ENCODE measurements at places on chromosomes 2 and 18.

GRCh38 chr2:173982918-173983317, 17.7 kb upstream of the SP3 start:
- no peak for DNase-seq

GRCh38 chr2:233375490-233376314, 21.4 kb downstream of the DGKD start:
- no peak for DNase-seq

- no peak for DNase-seq
Observed at GRCh38 chr18:58015065-58015780, 28.8 kb upstream of the NEDD4L start.

GRCh38 chr2:149160701-149161217, 122.3 kb downstream of the LYPD6B start:
- DNase-seq = no peak

DNA sequence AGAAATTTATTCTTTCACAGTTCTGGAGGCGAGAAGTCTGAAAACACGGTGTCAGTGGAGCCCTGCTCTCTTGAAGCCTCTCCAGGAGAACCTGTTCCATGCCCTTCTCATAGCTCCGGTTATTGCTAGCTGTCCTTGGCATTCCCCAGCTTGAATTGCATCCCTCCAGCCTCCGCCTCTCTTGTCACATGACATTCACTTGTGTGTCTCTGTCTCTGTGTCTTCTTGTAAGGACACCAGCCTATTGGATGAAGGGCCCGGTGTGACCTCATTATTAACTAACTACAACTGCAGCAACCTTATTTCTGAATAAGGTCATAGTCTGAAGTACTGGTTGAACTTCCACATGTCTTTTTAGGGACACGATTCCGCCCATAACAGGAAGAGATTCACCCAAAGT, 4.5 kb upstream of the PRSS56 start:
- no peak for DNase-seq

GRCh38 chr2:72983500-72984161, 66.3 kb downstream of the EMX1 start:
- no peak for DNase-seq

DNA sequence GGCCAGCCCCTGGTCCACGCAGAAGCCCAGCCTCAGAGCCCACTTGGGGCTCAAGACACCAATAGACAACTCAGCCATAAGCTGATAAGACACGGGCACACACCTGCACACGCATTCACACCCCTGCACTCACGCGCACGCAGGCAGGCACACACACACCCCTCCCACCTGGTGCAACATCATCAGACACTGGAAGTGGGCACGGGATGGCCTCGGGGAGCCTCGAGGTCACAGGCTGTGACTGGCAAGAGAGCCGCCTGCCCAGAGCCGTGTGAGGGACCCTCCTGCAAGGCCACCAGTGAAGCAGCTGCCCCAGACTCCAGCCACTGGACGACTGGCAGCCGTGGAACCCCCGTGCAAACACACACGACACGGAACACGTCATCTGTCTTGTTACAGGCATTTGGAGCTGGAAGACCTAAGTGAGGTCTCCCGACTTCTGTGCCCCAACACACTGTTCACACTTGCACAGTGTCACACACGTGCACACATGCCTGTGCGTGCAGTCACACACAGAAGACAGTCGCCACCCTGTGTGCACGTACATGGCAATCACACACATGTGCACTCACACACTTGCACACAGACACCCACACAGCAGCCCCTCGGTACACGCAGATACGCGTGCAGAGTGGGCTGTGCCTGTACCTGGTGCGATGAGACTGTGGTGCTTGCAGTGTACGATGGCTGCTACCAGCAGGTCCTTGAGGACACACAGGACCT, 959 bp downstream of the MAB21L4 start:
- no peak for DNase-seq

DNA sequence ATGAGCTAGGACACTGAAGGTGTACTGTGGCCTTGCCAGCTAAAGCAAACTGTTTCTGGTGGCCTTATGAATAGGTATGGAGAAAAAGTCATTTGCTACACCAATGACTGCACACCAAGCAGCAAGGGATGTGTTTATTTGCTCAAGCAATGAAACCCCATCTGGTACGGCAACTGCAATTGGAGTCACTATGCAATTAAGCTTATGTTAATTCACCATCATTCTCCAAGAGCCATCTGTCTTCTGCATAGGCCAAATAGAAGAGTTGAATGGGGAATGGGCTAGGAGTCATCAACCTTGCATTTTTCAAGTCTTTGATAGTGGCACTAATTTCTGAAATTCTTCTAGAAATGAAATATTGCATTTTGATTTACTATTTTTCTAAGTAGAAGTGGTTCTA, 372.0 kb downstream of the KCNJ3 start:
- no peak for DNase-seq

GRCh38 chr2:48200620-48201293, 294.5 kb upstream of the FBXO11 start:
- no peak for DNase-seq

DNA sequence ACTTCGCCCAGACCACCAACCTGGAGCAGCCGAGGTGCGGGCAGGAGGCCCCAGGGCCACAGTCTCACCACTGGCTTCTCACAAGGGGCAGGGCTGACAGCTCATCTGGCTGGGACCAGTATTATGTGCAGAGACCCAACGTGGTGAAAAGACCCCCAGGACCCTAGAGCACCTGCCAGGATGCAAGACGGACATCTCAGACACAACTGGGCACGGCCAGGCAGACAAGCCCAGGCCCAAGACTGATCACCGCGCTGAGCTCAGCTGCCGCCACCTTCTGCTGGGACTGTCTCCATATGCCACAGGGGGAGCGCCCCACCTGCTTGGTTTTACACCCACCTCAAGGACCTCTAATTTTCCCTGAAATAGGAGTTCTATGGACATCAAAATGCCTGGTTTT, 23.2 kb downstream of the HDAC4 start:
- no peak for DNase-seq

DNA sequence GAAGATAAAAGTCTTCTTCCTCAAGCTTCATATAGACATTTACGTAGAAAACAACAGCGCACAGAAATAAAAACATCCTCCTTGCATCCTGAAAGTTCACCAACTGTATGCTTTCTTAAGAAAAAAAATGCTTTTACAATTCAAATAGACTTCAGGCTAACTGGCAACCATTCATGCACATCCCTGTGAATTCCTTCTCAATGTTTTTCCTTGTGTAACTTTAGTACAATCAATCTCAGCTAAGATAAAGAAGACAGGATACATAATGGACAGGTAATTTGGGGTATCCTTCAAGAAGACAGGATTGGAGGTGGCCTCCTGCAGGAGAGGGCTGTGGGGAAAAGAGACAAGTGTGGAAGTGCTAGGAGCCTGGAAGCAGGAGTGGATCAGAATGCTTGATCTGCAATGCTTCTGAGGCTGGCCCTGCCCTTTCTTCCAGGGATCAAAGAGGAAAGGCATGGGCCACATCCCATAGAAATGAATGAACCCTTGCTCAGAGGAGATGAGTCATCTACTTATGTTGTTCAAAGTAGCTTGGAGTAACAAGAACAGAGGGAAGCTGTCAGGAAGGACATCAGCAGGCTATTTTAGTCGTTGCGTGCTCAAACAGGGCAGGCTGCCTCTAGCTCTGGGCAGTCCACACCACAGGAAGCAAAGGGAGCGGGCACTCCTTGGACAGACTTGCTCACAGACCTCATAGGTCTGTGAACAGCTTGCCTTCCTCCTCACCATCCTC, 126.6 kb downstream of the TMEM131 start:
- peak; percentile 33 for DNase-seq

GRCh38 chr2:33059471-33060156, 112.9 kb downstream of the LTBP1 start:
- no peak for DNase-seq

DNA sequence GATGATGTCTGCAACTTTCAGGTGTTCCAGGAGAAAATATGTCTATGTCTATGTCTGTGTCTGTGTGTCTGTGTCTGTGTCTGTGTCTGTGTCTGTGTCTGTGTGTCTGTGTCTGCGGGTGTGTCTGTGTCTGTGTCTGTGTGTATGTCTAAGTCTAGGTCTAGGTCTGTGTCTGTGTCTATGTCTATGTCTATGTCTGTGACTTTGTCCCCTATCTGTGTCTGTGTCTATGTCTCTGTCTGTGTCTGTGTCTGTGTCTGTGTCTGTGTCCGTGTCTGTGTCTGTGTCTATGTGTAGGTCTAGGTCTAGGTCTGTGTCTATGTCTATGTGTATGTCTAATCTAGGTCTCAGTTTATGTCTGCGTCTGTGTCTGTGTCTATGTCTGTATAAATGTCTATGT, 10.5 kb downstream of the IL1R2 start:
- DNase-seq = no peak

DNA sequence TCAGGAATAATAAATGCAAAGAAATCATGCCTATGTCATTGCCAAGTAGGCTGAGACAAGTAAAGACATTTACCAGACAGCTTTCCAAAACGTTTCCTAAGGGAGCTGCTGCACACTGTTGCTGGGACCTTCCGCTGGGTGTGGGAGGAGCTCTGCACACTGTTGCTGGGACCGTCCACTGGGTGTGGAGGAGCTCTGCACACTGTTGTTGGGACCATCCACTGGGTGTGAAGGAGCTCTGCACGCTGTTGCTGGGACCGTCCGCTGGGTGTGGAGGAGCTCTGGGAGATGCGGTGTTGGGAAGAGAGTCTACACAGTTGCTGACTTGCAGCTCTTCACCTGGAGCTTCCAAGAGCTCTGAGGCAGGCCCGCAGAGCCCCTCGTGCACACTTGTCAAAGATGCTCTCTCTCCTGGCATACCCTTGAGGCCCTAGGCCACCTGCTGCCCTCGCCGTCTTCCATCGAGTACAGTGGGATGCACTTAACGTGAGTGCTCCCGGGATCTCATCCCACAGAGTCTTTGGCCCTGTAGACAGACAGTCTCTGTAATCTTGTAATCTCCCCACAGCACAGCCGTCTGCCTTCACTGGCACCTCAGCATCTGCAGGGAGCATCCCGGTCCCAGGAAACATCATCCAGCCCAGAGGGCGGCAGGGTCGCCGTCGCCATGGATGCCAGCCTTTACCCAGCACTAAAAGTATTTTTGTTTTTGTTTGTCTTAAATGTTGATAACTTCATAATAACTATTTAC, 51.4 kb downstream of the TRAPPC12 start:
- DNase-seq = no peak

DNA sequence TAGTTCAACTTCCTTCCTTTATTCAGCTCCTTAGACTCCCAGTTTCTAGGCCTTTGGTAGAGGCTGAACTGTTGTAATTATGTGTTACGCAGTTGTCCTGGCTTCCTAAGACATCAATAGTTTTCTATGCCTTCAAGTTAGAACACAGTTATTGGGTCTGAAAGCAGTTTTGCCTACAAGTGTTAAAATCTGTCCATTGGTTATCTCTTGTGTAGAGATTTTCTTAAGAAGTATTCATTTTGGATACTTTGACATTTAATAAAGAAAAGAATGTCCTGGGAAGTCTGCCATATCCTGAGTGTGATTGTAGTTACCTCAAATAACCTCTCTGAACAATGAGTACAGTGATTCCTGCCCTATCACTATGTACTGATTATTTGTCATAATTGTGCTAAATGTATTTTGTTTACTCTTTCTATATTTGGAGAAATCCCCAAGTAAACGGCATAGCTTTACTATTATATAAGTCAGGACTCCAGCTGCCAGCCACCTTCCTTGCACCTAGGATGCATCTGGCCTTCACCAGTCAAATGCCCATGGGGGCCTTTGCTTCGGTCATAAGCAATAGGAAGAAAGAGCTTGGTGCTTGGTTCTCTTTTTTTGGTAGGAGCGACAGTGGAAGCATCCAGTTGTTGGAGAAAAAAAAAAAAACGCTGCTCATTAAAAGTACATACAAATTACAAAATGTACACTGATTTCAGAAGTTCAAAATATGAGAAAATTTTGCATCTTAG, 449.5 kb upstream of the PKDCC start:
- no peak for DNase-seq

GRCh38 chr2:204722207-204722606, 176.9 kb downstream of the PARD3B start:
- no peak for DNase-seq

- peak; percentile 55 for DNase-seq
Observed at GRCh38 chr2:106638043-106638442, 150.9 kb downstream of the CD8B2 start.

GRCh38 chr18:47560723-47561715, 309.6 kb upstream of the SKOR2 start:
- DNase-seq = peak; percentile 78

DNA sequence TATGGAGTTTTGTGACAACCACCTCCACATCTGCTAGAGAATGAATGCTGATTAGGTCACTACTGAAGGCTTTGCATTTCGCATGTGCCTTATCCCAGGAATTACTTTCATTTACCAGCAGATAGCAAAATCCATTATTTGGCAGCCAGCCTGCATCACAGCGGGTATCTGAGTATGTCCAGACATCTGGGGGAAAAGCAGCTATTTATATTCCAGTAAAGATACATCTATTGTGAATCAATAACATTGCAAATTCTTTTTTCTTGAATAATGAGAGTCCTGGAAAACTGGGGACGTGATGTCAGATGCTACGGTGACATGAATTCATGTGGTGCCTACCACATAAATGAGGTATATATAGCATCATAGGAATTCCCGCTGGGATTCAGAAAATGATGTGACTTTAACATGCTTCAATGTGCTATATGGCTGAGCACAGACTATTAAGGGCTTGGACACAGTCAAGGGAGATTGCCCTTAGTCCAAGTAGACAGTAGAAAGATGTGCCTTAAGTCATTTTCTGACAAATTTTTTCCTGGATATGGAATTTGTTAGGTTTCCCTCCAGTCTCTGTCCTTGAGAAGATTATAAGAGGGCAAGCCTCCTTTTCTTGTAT, 84.2 kb upstream of the CD302 start:
- no peak for DNase-seq

- peak; percentile 89 for DNase-seq
Observed at GRCh38 chr2:168203762-168204693, 43.4 kb downstream of the STK39 start.

DNA sequence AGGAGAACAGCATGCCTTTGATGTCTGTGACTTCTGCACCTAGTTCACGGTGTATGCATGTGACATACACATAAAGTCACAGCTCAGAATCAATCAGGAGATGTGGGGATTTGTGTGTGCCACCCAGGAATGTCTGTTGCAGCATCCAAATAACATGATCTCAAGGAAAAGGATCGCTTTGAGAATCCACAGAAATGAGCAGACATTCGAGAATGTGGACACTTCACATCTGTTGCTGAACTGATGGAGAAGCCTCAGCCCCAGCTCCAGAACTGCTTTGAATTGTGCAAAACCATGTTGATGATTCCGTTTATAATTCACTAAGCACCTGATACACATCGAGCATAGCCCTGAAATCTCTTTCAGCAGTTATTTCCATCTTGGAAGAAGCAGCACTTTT, 208.6 kb downstream of the CMPK2 start:
- DNase-seq = no peak

GRCh38 chr2:106061611-106062349, 132.3 kb downstream of the UXS1 start:
- no peak for DNase-seq

- DNase-seq = no peak
Observed at GRCh38 chr2:241323778-241324177, 8.1 kb downstream of the SEPTIN2 start.

- DNase-seq = no peak
Observed at GRCh38 chr2:230230496-230231200, 5.1 kb downstream of the SP140 start.

- DNase-seq = no peak
Observed at GRCh38 chr2:190318514-190318913, 1.1 kb downstream of the HIBCH start.
